Muscle of leg (tissue), 16 donors: ENCODE measurements at places on chromosomes 2 and 18.

DNA sequence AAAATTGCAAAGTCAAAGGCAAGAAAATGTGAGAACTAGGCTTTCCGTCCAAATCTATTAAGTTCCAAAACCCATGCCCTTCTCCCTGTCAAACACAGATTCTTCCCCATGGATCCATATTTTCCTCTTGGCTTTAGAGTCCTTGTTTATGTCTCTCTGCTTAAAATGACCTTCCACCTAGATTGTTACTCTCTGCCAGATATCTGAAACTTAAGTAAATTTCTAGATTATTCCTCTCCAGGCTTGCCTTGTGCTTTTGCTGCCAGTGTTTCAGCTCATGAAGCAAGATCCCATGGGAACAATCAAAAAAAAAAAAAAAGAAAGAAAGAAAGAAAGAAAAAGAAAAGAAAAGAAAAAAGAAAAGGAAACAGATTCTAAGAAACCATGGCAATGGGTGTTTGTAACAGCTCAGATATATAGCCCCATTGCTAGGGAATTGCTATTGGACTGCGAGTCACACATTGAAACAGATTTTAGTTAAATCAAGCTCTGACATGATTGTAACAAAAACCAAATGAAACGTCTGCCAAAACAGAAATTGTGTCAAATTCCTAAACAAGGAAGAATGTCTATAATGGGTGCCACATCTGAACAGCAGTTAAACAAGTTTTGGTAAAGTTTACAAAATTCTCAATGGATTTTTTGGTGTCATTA lies 660.7 kb upstream of the CNTNAP5 start:
- peak; percentile 78 for DNase-seq

DNA sequence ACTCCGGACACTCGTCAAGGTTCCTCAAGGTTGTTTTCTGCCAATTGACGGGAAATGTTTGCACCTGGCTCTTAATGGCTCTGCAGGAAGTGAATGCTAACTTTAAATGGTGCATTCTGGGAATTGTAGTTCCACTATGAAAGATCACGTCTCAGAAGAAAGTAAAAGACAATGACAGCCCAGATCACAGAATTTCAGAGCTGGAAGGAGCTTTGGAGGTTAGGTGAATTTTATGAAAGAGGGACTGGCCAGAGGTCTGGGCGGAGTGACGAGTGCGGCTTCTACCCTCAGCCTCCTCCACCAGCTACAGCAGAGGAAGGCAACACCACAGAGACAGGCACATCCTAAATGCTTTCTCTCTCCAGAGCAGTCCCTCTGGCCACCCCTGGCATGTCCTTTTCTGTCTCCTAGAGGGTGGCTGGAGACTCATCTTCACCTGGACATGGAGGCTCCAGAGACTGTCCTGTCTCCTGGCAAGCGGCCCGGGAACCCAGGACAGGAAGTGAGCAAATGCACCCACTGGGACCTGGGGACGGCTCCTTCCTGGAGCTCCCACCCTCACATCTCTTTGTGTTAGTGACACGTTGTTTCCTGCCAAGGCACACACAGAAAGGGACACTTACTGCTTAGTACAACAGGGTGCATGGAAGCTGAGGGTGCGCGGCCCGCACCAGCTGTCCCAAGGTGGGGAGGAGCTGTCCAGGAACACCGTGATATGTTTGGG lies 19.4 kb downstream of the THAP4 start:
- peak; percentile 60 for DNase-seq

DNA sequence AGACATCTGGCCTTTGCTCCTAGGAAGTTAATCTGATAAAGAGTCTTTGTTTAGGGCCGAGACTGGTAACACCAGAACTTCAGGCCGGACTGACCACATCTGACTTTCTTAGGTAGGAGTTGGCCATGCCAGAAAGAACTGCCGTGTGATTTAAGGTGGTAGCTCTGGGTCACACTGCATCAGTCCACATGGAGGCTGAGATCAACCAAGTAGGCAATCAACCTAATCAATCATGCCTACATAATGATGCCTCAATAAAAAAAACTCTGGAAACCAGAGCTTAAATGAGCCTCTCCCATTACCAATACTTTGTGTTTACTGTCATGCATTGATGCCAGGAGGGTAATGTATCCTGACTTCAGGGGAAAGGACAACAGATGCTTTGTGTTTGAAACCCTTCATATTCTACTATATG lies 44.1 kb upstream of the ORC2 start:
- no peak for DNase-seq

GRCh38 chr2:105032476-105032875 lies 5.4 kb upstream of the MRPS9 start:
- DNase-seq: no peak

GRCh38 chr2:115573756-115574155 lies 1131.3 kb downstream of the DPP10 start:
- no peak for DNase-seq

DNA sequence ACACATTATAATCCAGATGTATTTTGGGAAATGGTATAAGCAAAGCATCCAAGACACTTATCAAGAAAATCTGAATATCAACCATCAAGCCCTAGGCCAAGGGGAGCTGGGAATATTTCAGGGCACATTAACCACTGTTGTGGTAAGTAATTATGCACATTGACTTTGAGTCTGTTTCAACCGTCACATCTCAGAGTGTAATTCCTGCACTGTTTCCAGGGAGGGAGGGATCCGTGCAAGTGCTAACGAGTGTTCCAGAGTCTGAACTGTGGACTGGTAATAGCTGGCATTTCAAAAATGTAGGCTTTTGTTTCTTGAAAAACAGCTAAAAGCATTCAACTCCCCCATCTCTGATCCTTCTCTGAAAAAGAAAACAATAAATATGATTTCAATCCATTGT lies 681.6 kb downstream of the BCL11A start:
- peak; percentile 14 for DNase-seq

- no peak for DNase-seq
These were observed 9.4 kb upstream of the GBX2 start for GRCh38 chr2:236177604-236177966.

DNA sequence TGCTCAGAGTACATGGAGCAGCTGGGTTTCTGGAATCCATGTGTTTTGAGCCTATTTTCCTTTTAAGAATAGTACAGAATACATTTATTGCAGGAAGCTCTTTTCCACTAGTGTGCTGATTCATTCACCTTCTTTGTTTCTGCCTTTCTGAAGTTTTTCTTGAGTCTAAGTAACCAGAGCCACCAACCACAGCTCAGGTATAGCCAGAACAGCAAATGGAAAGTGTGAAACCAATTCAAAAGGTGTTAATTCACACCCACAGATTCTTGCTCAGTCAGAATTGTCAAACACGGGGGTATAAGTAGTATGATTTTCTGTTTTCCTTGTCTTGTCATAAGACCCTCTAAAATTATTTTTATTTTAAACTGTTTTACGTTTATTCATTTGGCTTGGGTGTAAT lies 75.9 kb upstream of the DYNAP start:
- DNase-seq: no peak

- DNase-seq: peak; percentile 62
These were observed 558 bp downstream of the TTC39C start for GRCh38 chr18:24014986-24015638.

DNA sequence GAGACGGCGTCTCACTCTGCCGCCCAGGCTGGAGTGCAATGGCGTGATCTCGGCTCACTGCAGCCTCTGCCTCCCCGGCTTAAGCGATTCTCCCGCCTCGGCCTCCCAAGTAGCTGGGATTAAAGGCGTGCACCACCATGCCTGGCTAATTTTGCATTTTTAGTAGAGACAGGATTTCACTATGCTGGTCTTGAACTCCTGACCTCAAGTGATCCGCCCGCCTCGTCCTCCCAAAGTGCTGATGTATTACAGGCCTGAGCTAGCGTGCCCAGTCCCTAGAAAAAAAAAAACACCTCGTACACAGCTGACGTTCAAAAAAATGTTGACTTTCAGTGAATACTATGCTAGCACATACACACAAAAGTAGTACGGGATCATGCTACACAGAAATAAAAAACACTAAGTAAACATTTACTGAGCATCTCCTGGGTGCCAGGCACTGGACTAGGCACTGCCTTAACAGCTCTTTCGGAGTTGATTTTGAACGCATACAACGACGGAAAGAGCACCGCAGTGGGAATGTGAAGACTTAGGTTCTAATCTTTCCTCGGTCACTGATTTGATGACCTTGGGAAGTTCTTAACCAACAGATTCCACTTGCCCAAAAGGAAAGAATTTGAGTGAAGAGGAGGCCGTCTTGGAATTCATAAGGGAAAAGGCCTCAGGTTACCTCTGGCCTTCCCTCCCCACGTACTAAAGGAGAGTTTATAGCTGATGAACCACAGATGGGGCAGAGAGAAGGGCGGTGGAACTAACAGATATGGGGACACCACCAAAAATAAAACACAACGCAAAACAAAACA lies 1.1 kb downstream of the DNAJC27 start:
- DNase-seq: peak; percentile 75

GRCh38 chr18:48164701-48165100 lies 234.2 kb upstream of the SMAD2 start:
- DNase-seq: no peak

DNA sequence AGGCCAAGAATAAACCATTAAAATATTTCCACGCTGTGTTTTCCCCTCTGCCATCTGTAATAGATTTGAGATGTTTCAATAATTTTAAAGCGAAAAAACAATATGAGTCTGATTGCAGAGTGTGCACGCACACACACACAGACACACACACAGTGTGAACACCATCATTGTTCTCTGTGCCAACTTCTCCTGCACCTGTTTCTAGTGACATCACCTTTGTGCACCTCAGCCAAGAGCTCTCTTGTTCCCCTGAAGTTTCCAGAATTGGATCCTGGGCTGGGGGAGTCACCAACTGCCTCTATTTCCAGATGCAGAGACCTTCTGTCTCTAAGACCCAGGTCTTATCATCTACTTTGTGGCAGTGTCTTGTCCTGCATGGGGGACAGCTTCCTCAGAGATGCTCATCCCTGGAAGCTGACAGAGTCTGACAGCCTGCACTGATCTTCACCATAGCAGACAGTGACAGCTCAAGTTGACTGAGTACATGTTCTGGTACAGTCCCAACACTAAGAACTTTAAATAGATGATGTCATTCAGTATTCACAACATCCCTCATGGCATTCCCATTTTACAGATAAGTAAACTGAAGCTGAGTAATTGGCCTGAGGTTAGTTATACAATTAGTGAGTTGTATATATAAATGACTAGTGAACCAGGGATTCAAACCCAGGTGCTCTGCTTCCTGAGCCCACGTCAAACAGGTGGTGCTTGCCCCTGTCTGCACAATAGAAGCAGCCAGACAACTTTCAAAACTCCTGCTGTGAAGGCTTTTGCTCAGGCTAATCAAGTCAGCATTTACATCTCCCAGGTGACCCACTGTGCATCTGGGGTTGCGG lies 39.4 kb downstream of the ACOXL start:
- no peak for DNase-seq

DNA sequence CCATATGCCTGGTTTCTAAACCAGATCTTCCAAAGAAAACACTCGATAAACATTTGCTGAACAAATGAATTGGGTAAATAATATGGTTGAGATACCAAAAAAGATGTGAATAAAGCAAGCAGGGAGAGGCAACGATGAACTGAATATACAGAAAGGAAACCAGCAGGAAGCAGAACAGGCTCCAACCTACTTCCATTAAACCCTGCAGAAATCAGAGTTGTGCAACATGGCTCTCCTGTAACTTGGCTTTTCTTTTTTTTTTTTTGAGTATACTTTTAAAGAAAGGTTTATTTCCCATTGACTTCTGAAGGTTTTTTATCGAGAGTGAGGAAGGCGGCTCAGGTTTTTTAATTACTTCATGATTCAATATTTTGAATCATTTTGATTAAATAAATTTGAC lies 23.5 kb downstream of the ITSN2 start:
- no peak for DNase-seq

DNA sequence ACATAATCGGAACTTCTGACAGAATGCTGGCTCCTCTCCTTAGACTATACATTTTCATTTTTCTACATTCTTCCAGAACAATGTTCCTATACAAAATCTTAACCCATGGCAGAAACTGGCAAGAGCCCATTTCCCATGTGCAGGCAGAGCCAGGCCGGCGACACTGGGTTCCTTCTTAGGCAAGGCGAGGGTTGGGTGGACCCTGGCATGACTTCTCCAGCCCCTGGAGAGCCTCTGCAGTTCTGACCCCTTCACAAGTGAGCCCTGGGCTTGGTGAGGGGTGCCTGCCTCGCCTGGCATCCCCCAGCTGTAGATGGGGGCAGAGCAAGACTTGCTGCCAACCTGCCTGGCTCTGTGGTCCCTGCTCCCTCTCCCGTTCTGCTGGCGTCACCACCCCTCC lies 5.0 kb downstream of the GYPC start:
- DNase-seq: no peak

DNA sequence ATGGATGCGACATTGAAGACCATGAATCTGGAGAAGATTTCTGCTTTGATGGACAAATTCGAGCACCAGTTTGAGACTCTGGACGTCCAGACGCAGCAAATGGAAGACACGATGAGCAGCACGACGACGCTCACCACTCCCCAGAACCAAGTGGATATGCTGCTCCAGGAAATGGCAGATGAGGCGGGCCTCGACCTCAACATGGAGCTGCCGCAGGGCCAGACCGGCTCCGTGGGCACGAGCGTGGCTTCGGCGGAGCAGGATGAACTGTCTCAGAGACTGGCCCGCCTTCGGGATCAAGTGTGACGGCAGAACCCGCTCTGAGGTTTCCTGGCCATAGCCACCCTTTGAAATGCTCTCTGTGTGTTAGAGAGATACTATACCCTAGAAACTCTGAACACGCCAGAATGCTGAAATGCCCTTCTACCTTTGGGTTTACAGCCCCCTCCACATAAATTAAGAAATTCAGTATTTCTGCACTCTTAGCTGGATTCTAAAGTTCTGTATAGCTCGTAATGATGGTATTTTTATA lies 659 bp downstream of the CHMP1B start:
- DNase-seq: peak; percentile 47

GRCh38 chr18:69097349-69097748 lies 299.5 kb downstream of the CCDC102B start:
- no peak for DNase-seq

GRCh38 chr2:127645395-127646291 lies at the start of gene GPR17:
Gene GPR17 (plus strand): TSS chr2:127646153. CDS start chr2:127650736, 4,583 bp downstream.
- no peak for DNase-seq

DNA sequence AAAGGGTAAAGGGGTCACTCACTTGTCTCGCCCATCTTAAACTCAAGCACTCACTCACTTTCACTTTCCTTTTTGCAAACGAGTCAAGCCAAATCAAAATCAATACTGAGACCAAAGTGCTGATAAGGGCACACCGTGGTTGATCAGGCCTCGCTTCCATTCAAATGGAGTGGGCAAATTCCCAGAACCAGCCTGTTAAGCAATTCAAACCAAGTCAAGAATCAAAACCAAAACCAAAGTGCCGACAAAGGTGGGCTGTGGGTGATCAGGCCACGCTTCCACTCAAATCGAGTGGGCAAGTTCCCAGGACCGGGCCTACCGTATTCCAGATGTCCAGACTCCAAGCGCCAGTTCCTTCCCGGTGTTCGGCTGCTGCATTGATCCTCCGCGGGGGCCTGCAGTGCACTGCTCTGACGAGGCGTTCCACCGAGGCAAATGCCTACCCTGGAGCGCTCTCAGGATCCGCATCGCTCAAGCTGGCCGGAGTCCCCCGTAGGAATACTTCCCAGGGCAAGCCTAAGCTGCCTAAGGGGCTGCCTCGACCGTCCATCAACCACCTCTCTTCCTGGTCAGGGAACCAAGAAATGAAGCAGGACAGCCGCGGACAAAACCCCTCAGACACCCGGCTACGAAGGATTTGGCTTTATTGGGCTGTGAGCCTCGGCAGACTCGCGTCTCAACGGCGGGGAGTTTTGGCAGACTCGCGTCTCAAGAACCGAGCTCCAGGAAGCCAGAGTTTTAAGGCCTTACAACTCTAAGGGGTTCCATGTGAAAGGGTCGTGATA lies 89.9 kb upstream of the SLC1A4 start:
- DNase-seq: no peak
